ENCODE measurements at places on chromosomes 1 and 21. TPM values are rescaled to one million over a fixed set of nuclear protein-coding genes. Genes with fewer than 3 reads are reported as not detected.

DNA sequence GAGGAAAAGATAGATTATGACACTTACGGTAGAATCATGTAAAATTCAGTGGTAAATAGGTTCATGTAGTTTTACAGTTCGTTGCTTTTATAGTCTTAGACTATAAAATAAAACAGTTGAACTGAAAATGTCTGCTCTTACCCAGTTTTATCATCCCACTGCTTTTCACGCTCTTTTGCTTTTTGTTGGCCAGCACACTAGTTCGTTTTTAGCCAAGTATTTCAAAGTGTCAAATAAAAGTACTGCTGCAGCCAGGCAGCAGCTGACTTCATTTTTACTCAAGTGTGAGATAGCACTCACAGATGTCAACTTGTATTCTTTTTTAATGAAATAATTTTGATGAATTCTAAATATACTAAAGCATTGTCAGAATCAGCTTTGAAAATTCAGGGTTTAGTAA, 18.5 kb upstream of the BTG3 start:
- no peak for ATAC-seq

GRCh38 chr1:235953801-235954200, 87.1 kb upstream of the LYST start:
- ATAC-seq, result no peak

- ATAC-seq, result no peak
These were observed 112.2 kb downstream of the LRRC7 start for GRCh38 chr1:69679965-69680364.

DNA sequence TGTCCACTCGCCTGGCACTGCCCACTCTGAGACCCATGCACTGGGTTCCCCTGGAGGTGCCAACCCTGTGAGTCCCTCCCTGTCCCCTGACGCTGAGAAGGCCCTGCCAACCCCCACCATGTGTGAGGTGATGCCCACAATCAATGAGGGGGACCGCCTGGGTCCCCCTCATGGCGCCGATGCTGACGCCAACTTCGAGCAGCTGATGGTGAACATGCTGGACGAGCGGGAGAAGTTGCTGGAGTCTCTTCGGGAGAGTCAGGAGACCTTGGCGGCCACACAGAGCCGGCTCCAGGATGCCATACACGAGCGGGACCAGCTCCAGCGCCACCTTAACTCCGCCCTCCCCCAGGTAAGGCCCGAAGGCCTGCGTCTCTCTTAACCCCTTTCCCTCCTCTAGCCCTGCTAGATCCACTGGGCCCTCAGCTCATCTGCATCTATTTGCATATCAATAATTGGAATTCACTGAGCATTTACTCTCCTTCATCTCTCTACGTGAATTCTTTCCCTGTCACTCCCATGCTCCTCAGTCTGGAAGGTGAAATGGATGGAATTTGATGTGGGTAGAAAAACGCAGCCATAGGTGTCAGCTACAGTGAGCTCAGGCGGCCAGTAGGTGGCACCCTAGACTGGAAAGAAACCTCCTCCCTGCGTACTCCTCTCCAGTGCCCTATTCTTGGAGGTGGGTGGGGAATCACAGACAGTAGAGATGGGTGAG, 12.8 kb downstream of the PPFIA4 start:
- peak; percentile 69 for ATAC-seq

GRCh38 chr1:101389547-101389929, 152.7 kb downstream of the S1PR1 start:
- ATAC-seq, result peak; percentile 65

- ATAC-seq, result no peak
These were observed 438.0 kb upstream of the VAMP3 start for GRCh38 chr1:7333094-7333493.

GRCh38 chr21:40678681-40679284, 168.2 kb downstream of the DSCAM start:
- no peak for ATAC-seq

PRMT2 gene
- total RNA-seq, result 108 TPM

GBP6 gene
- 0.58 TPM for total RNA-seq

GBP3 gene
- 5.7 TPM for total RNA-seq

AGBL4 gene
- not detected for total RNA-seq

RPL22 gene
- total RNA-seq, result 437 TPM

FAM167B gene
- total RNA-seq, result 0.99 TPM

NCF2 gene
- 18.7 TPM for total RNA-seq

IER5 gene
- total RNA-seq, result 40.9 TPM

Data from activated T-helper 17 cell treated with anti-CD3 and anti-CD28 coated beads, Interleukin-2, amount 50 U/mL, for 72 hours (primary cell).